ENCODE measurements at places on chromosomes 12 and 14.

- DNase-seq: no peak
Measured at GRCh38 chr12:71582925-71583324, 80.7 kb downstream of the ZFC3H1 start.

DNA sequence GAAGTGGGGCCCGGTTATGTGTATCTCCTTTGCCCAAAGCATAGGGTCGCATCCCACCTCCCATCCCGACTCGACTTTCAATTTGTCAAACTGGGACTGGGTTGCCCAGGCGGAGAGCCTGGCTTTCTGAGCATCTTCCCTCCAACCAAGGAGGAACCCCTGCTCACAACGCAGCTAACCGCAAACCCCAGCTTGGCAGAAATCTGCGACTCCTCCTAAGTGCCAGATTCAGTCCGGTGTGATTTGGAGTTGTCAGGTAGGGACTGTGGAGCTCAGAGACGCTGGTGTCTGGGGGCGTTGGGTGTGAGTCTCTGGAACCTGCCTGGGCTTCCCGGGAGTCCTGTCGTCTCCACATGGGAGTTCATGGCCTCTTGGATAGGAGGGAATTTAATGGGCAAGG lies 1126.7 kb downstream of the AACS start:
- no peak for DNase-seq

- no peak for DNase-seq
Measured at GRCh38 chr12:62691309-62691708, 224.7 kb downstream of the MON2 start.

DNA sequence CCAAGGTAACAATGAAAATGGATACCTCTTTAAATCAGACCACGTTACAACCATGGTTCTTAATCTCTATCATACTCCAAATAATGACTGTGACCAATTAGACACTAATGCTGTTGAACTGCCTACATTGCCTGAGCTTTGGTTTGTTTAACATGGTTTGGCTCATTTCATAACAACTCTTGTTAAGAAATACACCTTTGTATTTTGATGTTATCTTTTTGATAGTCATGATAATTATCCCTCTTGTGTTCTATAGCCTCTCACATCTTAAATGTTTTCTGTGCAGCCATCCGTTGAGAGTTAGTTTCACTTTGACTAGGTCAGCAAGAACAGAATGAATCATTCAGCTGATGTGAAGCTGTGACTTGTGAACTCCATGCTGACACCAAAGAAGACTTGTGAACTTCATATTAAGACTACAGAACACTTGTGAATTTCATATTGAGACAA lies 75.5 kb upstream of the RERGL start:
- DNase-seq: peak; percentile 25

DNA sequence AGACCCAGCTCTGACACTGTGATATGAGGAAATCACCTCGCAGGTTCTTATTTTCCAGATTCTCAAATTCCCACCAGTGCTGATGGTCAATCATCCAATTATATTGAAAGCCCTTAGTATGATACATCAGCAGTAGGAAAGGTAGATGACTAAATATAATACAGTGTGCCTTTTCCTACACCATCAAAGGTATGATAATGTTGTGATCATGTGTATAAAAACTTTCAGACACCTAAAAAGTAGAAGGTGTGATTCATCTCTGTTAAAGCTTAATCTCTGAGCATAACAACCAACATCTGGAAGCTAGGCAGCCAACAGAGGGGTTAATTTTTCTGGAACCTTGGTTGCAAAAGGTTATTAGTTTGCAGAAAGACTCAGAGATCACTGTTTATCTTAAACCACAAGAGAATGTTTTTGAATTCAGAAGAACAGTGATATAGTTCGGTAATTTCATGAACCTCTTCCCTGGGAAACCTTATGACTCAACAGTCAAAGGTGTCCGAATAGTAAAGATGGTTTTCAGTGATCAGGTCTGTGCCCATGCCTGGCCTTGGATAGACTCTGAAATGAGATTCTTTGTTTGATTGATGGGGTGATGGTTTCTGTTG lies 122.5 kb downstream of the ETV6 start:
- DNase-seq: no peak

DNA sequence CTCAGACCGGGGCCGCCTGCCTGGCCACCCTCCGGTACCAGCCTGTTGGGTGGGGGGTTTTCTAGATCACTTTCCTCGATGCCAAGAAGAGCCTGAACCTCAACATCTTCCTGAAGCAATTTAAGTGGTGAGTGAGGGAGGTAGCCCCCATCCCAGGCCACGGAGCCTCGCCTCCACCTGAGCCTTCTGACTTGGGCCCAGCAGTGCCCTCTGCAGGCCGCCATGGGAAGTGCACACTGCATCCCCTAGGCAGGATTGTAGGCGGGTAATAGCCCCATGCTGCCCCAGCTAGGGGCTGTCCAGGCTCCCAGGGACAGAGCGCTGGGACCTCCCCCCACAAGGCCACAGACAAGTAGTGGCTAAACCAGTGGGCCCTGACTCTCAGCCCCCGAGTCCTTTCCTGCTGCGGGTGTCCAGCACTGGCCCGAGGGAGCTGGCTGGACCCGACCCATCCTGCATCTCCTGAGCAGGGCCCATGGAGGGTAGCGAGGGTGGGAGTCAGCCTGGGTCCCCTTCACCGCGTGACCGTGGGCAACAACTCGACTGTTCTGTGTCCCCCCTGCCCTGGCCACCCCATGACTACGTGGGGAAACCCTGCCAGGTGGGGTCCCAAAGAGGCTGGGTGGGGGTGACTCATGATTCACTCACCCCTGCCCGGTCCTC lies 15.3 kb upstream of the ADSS1 start:
- DNase-seq: peak; percentile 79

GRCh38 chr14:90332271-90332584 lies 487 bp upstream of the NRDE2 start:
- no peak for DNase-seq

- no peak for DNase-seq
Measured at GRCh38 chr12:48356041-48356768, 5.5 kb upstream of the ZNF641 start.

GRCh38 chr12:121472150-121472905 lies 72.4 kb downstream of the RNF34 start:
- DNase-seq: no peak

GRCh38 chr14:100653409-100653808 lies 66.2 kb upstream of the BEGAIN start:
- DNase-seq: peak; percentile 33

DNA sequence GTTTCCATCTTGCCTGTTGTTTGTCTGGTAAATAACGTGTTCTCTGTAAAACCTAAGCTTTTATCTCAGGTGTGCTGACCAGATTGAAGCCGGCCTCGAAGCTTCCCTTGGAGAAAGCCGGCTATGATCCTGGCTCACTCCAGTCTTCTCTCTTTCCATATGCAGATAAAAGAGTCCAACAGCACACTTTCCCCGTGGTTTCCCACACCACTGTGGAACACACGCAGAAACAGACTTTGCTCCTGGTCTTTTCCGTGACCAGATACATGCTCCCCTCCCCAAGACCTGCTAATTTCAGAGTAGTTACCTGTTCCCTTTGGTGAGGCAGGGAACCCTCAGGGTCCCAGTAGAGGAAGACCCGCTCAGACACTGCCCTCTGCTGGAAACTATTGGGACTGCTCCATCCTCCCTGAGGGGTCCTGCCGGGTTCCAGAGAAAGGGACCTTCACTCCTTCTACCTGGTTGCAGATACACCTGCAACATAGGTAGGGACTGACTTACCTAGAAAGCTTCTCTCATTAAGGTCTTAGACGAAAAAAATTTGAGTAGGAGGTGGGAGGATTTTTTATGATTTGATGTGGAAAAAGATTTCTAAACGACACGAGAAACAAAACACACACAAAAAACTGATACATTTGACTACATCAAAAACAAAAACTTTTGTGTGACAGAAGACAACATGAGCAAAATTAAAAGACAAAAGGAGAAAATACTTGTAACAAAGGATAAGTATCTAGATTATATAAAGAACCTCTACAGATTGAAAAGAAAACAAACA lies 415.4 kb upstream of the CCDC196 start:
- DNase-seq: peak; percentile 50

DNA sequence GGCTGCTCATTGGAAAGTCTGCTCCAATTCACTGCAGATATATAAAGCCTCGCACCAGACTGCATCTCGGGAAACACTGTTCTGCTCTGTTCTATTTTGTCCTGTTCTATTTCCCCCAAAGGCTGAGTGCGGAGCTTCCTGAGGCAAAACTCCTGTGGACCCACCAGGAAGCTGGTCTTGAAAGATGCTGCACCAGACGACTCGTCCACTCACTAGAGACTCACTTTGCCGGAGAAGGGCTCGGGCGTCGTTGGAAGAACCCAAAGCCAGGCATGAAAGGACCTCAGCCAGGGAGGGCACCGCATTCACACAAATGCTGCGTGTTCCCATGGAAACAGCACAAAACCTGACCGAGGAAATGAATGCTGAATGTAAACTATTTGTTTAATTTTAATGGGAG lies 331.2 kb upstream of the SFSWAP start:
- DNase-seq: no peak

GRCh38 chr14:80356413-80356812 lies 145.1 kb upstream of the DIO2 start:
- peak; percentile 42 for DNase-seq

DNA sequence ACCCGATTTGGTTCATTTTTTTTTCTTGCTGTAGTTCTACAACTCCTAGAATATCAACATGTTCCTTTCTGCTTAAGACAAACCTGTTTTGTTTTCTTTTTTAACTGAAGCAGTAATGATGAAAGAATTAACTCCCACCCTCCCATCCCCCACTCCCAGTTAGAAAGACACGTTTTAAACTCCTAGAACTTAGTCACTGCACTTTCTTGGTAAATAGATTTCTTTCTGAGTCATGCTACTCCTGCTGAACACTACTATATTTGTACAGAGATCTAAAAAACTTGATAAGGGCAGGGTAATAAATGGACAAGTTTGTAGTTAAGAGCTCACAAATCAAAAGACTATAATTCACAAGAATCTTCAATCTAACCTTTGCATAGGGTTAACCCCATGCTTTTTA lies 118.9 kb upstream of the PTPRB start:
- no peak for DNase-seq

DNA sequence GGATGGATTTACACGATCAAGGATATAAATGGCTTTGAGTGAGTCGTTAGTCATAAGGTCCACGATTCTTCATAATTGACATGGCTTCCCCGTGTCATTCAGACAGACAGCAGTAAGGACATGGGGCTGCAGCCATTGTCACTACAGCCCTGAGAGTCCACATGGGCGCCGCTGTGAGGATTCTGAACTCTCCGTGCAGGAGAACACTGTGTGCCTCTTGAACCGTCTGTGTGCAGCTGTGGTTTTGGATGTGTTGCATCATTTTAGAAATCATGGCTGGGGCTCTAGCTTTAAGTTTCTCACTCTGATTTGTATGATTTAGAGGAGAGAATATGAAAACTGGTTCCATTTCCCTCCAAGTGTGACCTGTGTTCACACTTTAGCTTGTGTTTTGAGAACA lies 47.2 kb downstream of the NPAS3 start:
- no peak for DNase-seq

GRCh38 chr12:94244165-94245133 lies 96.1 kb downstream of the PLXNC1 start:
- DNase-seq: no peak

- no peak for DNase-seq
Measured at GRCh38 chr14:70782361-70782760, 27.0 kb downstream of the MAP3K9 start.

GRCh38 chr14:60242429-60242828 lies 6.6 kb upstream of the PPM1A start:
- no peak for DNase-seq

GRCh38 chr14:68013326-68013725 lies 193.7 kb downstream of the RAD51B start:
- no peak for DNase-seq

DNA sequence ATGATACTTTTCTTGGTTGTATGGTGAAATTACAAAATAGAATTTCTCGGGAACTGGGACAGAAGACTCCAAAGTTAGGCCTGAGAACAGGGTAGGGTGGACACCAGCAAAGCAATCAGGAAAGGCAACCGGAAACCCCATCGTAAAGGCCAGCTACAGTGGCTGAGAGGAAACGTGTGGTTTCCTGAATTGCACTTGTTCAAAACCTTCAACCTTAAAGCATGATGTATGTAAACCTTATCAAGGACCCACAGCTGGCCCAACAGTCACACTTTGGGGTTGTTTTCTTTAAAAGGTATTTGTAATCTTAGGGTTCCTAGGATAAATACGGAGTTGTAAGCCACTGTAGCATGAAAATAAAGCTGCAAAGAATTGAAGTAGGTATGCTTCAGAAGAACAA lies 2.2 kb upstream of the PTGDR start:
- DNase-seq: no peak

GRCh38 chr12:104750061-104750460 lies 208.0 kb downstream of the SLC41A2 start:
- DNase-seq: no peak

DNA sequence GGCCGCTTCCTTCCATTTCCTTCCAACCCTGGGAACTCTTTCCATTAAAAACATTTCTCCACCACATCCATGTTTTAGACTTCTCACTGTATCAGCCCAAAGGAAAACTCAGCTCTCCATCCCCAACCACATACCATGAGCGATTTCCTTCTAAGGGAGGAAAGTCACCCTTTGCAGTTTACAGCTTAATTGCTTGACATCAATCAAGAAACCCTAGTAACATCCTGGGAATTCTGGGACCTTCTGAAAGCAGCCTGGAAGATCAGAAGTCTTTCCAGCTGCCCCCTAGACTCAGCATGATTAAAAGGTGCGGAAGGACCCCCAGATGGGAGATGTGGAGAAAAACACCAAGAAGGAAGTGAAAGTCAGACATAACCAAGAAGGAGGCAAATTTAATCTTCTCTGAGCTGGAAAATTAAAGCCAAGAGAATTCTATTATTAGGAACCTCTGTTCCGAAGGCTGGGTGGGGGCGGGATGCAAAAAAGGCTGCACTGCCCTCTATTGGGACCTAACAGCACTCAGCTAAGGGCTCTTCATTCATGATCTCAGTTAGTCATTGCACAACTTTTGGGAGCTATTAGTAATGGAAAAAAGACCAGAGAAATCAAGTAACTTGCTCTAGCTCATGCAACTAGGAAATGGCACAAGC lies 73.3 kb upstream of the PLXNC1 start:
- peak; percentile 46 for DNase-seq

DNA sequence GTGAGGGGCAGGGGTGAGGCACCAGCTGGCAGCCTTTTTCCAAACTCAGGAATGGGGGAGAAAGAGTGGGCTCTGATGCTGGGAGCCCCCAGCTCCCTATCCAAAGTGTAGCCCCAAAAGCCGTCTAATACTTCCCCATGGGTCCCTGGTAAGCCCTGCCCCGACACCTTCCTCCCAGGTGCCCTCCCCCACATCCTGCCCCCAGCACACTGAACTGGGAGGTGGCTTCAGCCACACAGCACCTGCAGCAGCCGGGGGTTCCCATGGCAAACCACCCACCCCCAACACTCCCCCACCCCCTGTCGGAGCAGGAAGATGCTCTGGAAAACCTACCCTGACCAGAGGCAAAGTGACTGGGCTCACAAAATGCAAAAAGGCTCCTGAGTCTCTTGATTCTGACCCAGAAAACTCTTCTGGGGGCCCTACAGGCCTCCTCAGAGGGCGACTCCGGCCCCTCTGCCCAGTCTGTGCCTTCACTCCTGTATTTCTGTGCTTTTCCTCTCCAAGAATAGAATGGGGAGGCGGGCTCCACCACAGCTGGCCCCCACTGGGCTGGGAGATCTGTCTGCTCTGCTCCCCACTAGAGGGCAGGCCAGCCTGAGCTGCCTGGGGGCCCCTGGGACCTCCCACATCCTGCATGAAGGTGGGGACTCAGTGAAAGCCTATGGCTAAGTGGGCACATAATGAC lies 81.6 kb downstream of the ITPK1 start:
- DNase-seq: no peak

- DNase-seq: no peak
Measured at GRCh38 chr12:124680863-124681778, 113.7 kb upstream of the NCOR2 start.

GRCh38 chr14:100076606-100077005 lies 11.4 kb downstream of the EVL start:
- DNase-seq: no peak

GRCh38 chr12:123105211-123105826 lies 45.6 kb downstream of the PITPNM2 start:
- DNase-seq: no peak

All from NCI-H1694 treated with DMSO at 0.1 percent for 48 hours (cell line).